ENCODE measurements at places on chromosomes 5 and 9. TPM values are rescaled to one million over a fixed set of nuclear protein-coding genes. Genes with fewer than 3 reads are reported as not detected.

GRCh38 chr9:2354856-2355696 lies 266.5 kb upstream of the VLDLR start:
- peaks cover 7% of the 10 kb centered on the region for H3K4me1 ChIP-seq
- H3K27me3 ChIP-seq: no peaks in the 10 kb centered on the region
- H3K36me3 ChIP-seq: no peaks in the 10 kb centered on the region
- no peak overlapping the region for H3K27ac ChIP-seq
- no peak for DNase-seq

GRCh38 chr9:137267933-137268355 lies 9.6 kb upstream of the TOR4A start:
- no peak overlapping the region for H3K4me3 ChIP-seq
- no peaks in the 10 kb centered on the region for H3K27me3 ChIP-seq
- no peak overlapping the region for H3K27ac ChIP-seq
- no peaks in the 10 kb centered on the region for H3K4me1 ChIP-seq

DNA sequence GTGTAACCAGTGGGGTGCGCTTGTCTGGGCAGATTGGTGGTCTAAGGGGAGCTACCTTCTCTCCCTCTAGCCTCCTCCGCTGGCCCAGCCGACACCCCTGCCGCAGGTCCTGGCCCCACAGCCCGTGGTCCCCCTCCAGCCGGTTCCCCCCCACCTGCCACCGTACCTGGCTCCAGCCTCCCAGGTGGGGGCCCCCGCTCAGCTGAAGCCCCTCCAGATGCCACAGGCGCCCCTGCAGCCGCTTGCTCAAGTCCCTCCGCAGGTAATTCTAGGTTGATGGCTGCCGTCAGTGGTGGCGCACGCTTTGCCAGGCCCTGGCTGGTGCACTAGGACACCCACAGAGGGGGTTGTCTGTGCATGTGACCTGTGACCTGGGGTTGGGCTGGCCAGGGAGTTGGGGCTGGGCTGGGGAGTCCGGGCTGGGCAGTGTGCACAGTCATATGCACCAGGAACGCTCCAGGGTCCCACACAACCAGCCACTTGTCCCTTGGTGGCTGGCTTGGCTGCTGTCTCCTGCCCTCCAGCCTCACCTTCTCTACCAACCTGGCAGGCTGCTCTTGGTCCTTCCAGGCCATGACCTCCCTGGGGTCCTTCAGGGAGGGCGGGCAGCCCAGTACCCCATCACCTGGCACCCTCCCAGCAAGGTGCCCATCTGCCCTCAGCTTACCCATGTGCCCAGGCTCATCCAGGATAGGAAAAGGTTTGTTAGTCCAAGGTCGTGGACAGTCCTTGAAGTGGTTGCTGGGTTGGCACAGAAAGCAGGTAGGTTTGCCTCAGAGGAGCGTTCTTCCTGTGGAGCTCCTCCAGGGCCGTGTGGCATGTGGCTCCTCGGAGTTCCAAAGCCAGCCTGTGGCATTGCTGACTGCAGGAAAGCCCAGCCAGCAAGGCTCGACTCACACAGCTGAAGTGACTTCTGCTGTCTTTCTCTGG lies 73.2 kb downstream of the WNK2 start:
- DNase-seq: peak; percentile 21
- H3K27me3 ChIP-seq: no peaks in the 10 kb centered on the region
- no peak overlapping the region for H3K27ac ChIP-seq

DNA sequence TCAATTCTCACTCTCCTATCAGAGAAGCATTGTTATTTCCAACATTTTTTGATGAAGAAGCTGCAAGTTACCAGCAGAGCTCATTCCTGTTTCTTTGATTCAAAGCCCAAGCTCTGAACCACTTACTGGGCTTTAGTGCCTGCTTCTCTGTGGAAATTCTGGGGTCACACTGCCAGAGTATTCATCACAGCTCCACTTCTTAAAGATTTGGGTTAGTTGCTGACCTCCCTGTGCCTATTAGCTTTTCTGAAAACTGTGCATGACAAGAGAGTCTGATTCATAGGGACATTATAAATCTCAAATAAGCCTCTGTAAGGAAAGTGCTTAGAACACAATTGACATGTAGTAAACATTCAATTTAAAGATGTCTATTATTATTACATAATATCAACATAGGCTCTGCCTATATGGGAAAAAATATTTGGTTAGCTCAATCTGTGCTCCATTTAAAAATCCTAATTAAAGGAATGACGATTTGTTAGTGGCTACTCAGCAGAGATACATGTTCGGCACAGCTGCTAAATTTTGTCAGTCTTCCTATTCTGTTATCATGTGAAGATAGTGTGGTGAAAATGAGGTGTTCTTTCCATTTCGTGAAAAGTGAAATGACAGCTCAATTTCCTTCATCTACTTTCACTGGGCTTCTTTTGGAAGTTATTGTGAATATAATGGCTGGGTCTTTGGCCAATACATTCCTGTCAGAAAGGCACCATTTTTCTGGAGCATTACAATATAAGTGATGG lies 293.0 kb downstream of the KCTD16 start:
- DNase-seq: no peak
- H3K4me1 ChIP-seq: no peaks in the 10 kb centered on the region
- H3K36me3 ChIP-seq: 0 out of 2 replicates have a peak, but pooled peaks cover 3% of the 10 kb centered on the region
- no peak overlapping the region for H3K4me3 ChIP-seq
- H3K27me3 ChIP-seq: no peaks in the 10 kb centered on the region
- H3K27ac ChIP-seq: no peak overlapping the region

GRCh38 chr5:73822989-73823339 lies 197.0 kb downstream of the ARHGEF28 start:
- H3K27ac ChIP-seq: no peak overlapping the region
- H3K36me3 ChIP-seq: no peaks in the 10 kb centered on the region
- peaks cover 6% of the 10 kb centered on the region for H3K4me1 ChIP-seq
- DNase-seq: no peak
- H3K4me3 ChIP-seq: no peak overlapping the region
- H3K27me3 ChIP-seq: no peaks in the 10 kb centered on the region

DNA sequence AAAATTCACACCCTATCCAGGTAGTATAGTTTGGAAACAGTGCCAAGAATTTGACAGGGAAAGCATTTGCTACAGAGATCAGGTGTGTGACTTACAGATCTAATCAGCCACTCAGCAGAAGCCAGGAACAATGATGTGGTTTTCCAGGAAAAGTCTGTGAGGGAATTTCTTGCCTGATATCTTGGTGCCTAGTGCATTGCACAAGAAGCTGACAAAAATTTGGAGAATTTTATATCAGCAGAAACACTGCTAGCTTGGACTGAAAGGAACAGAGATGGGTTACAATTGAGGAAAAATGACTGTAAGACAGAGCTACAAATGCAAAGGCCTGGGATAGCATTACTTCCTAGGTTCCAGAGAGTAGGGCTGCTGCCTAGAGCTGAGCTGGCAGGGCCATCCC lies 658.1 kb upstream of the CHD1 start:
- H3K27ac ChIP-seq: no peak overlapping the region
- no peaks in the 10 kb centered on the region for H3K4me1 ChIP-seq
- H3K27me3 ChIP-seq: no peaks in the 10 kb centered on the region
- DNase-seq: no peak
- H3K4me3 ChIP-seq: no peak overlapping the region

DNA sequence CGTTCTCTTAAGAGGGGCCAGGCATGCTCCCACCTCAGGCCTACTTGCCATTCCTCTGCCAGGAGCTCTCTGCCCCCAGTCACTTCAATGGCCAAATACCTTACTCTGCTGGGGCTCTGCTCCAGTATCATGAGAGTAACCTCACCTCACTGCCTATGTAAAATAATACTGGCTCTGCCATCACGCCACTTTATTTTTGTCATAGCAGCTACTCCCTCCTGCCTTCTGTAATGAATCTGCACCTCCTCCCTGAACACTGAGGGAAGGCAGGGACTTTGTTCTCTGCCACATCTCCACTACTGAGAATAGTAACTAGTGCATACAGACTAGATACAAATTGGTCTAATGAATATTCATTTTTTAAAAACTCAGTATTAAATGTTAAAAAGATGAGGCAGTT lies 33.8 kb downstream of the MACROH2A1 start:
- H3K4me1 ChIP-seq: no peaks in the 10 kb centered on the region
- no peak overlapping the region for H3K27ac ChIP-seq
- H3K36me3 ChIP-seq: peaks cover under 1% of the 10 kb centered on the region
- no peaks in the 10 kb centered on the region for H3K27me3 ChIP-seq

- DNase-seq: no peak
- H3K27me3 ChIP-seq: peaks cover 2% of the 10 kb centered on the region
- H3K4me1 ChIP-seq: no peaks in the 10 kb centered on the region
- no peak overlapping the region for H3K4me3 ChIP-seq
- H3K36me3 ChIP-seq: no peaks in the 10 kb centered on the region
Observed at GRCh38 chr5:570886-571285, 41.3 kb upstream of the CEP72 start.

DNA sequence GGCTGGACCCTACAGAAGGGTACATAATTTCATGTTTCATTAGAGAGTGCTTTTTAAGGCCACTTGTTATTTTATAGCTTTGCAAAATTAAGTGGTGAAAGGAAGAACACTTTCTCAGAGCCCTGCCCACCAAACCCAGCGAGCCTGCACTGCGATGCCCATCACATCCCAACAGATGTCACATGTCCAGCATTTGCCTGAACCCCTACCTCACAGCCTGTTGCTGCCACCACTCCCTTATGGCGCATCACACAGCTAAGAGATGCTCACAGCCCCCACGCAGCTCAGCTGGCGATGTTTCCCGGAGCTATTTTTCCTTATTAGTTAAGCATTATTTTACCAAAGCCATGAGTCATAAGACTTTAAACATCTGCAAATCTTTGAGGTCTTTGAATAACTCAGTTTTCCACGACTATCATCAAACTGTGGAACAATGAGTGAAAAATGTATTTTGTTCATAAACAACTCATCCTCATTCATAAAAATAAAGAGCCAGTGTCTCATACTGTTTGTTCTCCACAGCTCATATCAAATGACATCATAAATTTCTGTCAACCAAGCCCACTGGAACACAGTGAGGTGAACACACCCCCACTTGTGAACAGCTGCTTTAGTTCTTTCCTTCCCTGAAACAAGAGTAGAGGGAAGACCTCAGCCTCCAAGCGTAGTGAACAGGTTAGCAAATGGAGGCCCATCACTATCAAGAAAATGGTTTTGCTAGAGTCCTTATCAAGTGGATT lies 104.9 kb downstream of the SYK start:
- no peak overlapping the region for H3K27ac ChIP-seq
- no peak for DNase-seq
- peaks cover 13% of the 10 kb centered on the region for H3K36me3 ChIP-seq

GRCh38 chr5:157265714-157266285 lies at the start of gene CYFIP2:
Gene CYFIP2, plus strand, starts transcription at chr5:157266123. Its CDS starts 19,239 bp downstream, at chr5:157285362.
- no peaks in the 10 kb centered on the region for H3K36me3 ChIP-seq
- H3K27ac ChIP-seq: no peak within 1 kb of the TSS
- H3K4me3 ChIP-seq: peak within 1 kb of the TSS; percentile 82
- no peaks in the 10 kb centered on the region for H3K27me3 ChIP-seq

- no peaks in the 10 kb centered on the region for H3K4me1 ChIP-seq
- no peaks in the 10 kb centered on the region for H3K27me3 ChIP-seq
- DNase-seq: no peak
- H3K36me3 ChIP-seq: no peaks in the 10 kb centered on the region
- no peak overlapping the region for H3K4me3 ChIP-seq
Observed at GRCh38 chr5:14928661-14929060, 57.1 kb upstream of the ANKH start.

DNA sequence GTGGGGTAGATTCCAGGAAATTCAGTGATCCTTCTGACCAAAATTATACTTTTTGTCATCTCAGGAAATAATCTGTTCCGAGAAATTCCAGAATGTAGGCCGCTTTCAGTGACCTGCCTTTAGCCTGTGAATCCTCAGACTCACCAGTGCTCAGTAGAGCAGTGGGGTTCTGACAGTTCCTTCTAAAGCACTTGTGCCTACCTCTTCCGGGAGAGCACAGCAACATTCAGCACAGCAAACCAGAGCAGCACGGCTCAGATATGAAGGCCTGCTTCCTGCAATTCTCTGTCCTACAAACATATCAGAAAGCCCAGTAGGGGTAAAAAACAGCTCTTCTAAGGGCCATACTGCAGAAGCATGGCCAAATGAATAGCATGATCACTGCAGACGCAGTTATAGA lies 15.0 kb downstream of the FANCC start:
- DNase-seq: no peak
- H3K27me3 ChIP-seq: no peaks in the 10 kb centered on the region
- no peaks in the 10 kb centered on the region for H3K36me3 ChIP-seq
- H3K4me3 ChIP-seq: no peak overlapping the region
- no peak overlapping the region for H3K27ac ChIP-seq

DNA sequence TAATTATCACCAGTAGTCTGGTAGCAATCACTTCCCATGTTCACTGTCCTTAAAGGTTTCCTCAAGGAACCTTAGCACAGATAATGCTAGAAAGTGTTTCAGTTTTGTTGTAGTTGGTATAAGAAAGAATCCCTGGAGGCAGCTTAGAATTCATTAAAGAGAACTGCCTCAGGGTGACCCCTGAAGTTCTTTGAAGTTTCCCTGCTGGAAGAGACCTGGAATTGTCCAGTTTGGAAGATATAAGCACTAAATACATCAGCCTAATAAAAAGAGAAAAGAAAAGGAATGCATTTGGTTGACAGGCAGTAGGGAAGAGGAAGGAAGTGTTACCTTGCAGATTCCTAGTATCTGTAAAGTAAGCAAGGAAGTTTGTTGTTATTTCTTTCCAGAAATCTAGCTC lies 999.6 kb upstream of the DMAC1 start:
- H3K4me3 ChIP-seq: no peak overlapping the region
- no peak for DNase-seq
- H3K36me3 ChIP-seq: no peaks in the 10 kb centered on the region
- H3K4me1 ChIP-seq: no peaks in the 10 kb centered on the region
- H3K27me3 ChIP-seq: no peaks in the 10 kb centered on the region

- no peaks in the 10 kb centered on the region for H3K36me3 ChIP-seq
- H3K4me1 ChIP-seq: no peaks in the 10 kb centered on the region
- no peaks in the 10 kb centered on the region for H3K27me3 ChIP-seq
- no peak overlapping the region for H3K27ac ChIP-seq
- no peak overlapping the region for H3K4me3 ChIP-seq
Observed at GRCh38 chr5:95800553-95800952, 22.0 kb downstream of the GLRX start.

DNA sequence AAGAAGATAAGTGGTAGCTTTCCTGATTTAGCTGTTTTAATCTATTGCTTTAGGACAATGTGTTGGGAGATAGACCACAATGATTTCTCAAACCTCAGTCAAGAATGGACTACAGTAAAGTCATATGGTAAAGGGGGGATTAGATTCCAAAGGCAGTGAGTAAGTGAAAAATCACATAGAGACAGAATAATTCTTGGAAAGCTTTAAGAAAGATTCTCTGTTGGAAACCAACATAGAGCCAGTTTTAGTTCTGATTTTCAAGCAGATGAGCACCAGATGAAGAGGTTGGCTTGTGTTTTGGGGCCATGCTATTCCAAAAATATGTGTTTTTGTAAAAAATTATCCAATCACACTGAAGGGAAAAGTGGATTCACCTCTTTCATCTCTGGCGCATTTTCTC lies 256.8 kb upstream of the RPS23 start:
- DNase-seq: no peak
- no peaks in the 10 kb centered on the region for H3K4me1 ChIP-seq
- peaks cover 16% of the 10 kb centered on the region for H3K36me3 ChIP-seq
- no peak overlapping the region for H3K27ac ChIP-seq
- H3K4me3 ChIP-seq: no peak overlapping the region

- H3K27me3 ChIP-seq: no peaks in the 10 kb centered on the region
- DNase-seq: no peak
- H3K27ac ChIP-seq: no peak overlapping the region
- H3K4me3 ChIP-seq: no peak overlapping the region
Observed at GRCh38 chr9:114811966-114812636, 6.3 kb upstream of the TNFSF15 start.

Gene DOCK2
- total RNA-seq: 7.8 TPM

Gene ANKRA2
- 6.6 TPM for total RNA-seq

Gene TAS2R1
- not detected for total RNA-seq

Gene IFNE
- not detected for total RNA-seq

Gene SCGB3A2
- 62.5 TPM for total RNA-seq

Gene SLC22A4
- total RNA-seq: 0.70 TPM

Gene SPATA31C1
- total RNA-seq: 0.15 TPM

Gene TAF9
- total RNA-seq: 82.4 TPM

Gene PRDM9
- not detected for total RNA-seq

Gene FBXL7
- total RNA-seq: 14.6 TPM

Gene CDC20B
- 0.18 TPM for total RNA-seq

Gene RASGEF1C
- 0.90 TPM for total RNA-seq

Gene KIF4B
- total RNA-seq: 0.07 TPM

All from H9 (cell line).